ENCODE measurements at places on chromosomes 1 and 21.
A peak's percentile ranks its signal among the peaks of the same experiment; 100 is the strongest.

GRCh38 chr1:115457289-115457688 is 119.2 kb upstream of the NGF start:
- DNase-seq, result no peak

- no peak for DNase-seq
Observed at GRCh38 chr1:77958391-77958790, 20.5 kb downstream of the FUBP1 start.

- no peak for DNase-seq
Observed at GRCh38 chr1:2373551-2374251, 17.7 kb downstream of the MORN1 start.

DNA sequence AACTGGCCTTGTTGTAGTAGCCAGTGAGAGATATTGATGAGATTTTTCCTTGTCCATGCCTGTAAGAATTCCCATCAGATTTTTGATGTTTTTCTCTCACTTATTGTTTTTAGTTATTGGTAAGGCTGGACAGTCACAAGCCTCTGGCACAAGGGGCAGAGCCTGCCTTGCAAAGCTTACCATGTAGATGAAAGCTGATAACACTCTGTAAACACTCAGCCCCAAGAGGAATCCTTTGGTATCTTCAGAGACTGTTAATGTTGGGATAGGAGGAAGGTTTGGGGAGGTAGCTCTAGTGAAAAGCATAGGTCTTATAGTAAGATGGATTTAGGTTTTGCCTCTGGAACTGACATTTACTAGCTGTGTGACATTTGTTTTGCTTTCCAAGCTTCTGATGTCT is 37.7 kb downstream of the MARK1 start:
- DNase-seq, result no peak

DNA sequence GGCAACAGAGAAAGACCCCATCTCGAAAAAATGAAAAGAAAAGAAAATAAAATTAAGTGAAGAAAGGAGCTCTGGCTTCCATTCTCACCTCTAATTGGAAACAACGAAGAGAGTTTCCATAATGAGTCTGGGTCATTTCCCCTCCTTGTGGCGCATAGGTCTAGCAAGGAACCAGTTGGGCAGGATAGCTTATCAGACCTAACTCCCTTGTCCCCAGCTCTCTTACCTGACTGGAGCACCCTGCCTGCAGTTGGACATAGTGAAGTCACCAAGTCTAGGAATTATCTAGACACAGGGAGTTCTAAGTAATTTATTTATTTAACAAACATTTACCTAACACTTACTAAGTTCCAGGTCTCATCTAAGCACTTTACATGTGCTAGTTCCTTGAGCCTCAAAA is 63.0 kb upstream of the RAB4A start:
- no peak for DNase-seq

GRCh38 chr1:3837200-3837599 is 19.8 kb downstream of the CEP104 start:
- no peak for DNase-seq

DNA sequence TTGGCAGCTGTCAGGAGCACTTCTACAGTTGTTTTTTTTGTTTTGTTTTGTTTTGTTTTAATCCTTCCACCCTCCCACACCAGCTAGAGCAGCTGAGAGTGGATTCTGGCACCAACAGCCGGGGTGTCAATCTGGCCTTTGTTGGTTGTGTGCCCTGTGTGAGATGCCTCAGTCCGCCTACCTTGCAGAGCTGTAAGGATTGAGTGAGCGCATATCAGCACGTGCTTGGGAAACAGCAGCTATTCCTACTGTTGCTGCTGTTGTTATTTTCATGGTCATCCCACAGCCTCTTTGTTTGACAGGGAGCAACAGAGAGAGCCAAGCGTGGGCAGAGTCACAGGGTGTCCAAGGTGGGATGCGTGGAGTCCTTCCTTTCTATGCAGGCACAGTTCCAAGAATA is 50.4 kb downstream of the PGBD5 start:
- DNase-seq, result no peak

- DNase-seq, result peak; percentile 63
Observed at GRCh38 chr1:157117527-157118057, 18.0 kb upstream of the ETV3L start.

DNA sequence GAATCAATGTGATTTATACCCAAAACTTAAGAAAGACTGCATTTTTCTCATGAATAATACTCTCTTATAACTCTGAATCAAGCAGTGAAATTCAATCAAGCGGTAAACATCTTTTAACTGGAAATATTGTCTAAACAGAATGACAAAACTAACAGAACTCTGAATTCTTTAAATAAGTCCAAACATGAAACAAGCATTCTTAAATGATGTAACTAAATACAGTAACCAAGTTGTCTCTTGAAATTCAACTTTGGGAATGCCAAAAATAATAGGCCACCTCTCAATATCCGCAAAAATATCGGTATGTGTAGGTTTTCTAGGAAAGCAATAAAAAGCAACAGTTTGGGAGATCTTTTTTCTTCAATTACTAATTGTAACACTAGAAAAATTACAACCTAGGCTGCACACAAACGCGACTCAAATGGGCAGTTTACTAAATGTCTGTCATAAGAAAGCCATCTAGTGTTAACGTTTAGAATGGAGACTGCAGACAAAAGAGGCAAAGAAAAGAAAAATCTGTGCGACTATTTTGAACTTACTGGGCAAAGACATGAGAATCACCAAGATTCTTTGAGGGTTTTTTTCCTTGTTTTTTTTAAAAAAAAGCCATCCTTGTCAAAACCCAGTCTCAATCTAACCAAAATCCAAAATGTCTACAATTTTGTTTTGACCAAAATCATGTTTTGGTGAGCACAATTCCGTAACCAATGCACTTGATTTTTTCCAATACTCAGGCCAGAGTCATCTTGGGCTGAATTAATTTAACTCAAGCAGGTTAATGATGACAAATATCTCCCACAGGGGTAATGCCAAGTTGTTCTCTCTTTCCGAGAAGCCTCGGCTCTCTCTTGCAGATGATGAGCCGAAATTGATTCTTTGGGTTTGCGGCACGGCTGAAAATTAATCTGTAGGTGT is 1.3 kb downstream of the SIPA1L2 start:
- DNase-seq, result no peak

GRCh38 chr1:204896787-204897469 is 26.3 kb downstream of the NFASC start:
- no peak for DNase-seq

DNA sequence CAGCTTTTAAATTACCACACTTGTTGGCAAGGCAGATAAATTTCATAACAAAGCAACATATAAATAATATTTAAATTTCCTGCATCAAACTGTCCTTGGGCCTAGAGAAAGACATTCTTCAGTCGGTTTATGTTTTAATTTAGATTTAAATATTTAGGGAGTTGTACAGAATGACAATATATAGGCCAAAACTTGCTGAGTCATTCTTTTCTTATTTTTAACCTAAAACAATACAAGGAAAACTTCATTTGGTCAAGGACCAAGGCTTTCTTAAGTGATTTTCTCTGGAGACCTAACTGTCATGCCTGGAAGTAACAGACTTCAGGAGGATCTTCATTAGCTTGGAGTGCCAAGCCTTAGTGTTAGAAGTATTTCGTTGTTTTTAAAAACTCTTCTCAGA is 5.6 kb downstream of the MAP10 start:
- DNase-seq, result no peak

DNA sequence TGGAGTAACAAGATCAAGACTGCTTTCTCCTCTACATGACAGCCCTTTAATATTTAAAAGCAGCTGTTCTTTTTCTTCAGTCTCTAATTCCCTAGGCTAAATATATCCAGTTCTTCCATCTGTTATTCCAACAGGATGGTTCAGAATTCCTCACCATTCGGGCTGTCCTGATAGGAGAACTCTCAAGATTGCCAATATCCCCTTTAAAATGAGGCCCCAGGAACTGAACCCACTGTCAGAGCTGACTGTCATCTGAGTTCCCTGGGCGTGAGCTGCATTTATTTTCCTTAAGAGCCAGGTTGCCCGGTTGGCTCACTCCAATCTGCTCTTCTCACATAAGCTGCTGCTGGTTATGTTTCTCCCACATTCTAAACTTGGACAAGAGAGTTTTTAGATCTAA is 177.6 kb downstream of the MIS18A start:
- no peak for DNase-seq

GRCh38 chr1:8873506-8874229 is 4.8 kb downstream of the ENO1 start:
- DNase-seq, result no peak

GRCh38 chr21:33883118-33883517 is 32.5 kb downstream of the ATP5PO start:
- no peak for DNase-seq

DNA sequence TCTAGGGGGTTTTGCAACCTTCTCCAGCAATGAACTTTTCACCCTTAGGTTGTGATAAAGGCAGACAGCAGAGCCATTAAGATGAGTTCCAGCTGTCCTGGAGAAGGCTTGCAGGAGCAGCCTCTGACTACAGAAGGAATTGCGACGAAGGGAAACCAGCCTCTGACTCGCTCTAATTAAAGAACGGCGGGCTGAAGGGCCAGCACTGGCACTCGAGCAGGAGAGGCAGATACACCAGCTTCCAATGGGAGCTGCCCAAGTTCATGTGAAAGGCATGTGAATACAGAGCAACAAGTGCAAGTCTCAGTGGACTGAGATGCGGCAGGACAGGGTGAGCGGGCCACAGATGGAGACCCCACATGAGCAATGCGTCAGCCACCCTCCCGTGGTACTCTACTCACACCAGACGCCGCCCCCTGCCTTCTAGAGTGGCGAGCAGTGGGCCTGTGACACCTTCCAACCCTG is 15.7 kb downstream of the RCC2 start:
- DNase-seq, result no peak

- no peak for DNase-seq
Observed at GRCh38 chr1:231144416-231145193, 17.3 kb upstream of the TRIM67 start.

DNA sequence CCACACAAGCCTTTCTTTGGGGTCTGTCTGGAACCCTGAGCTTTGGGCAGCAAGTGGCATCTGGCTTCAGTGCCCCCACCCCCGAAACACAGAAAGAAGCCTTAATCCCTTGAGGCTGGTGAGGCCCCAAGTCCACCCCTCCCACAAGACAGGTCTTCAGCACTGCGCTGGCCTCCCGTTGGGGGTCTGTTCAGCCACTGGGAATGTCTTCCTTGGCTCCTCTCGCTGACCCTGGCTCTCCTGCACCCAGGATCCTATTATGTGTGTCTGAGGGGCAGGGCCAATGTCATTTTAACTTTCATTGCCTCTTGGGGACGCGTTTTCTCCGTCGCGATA is 26.9 kb downstream of the ATP8B2 start:
- no peak for DNase-seq

DNA sequence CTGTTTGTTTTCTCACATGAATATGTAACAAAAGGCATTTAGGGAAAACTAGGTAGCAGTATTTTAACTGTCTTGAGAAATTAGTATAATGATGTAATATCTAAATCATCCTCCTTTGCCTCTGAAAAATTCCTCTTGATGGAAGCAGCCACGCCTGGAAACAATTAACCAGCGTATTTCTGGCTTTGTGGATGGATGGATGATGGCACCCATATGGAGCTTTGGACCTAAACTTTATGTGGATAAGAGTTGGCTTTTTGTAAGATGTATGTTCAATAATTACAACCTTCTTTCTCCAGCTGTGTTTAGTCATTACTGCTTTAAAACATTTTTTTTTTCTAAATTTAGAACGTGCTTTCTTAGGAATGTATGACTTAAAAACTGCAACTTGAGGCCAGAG is 12.7 kb downstream of the CDCA8 start:
- no peak for DNase-seq

- no peak for DNase-seq
Observed at GRCh38 chr1:243501002-243501401, 245.2 kb downstream of the SDCCAG8 start.

DNA sequence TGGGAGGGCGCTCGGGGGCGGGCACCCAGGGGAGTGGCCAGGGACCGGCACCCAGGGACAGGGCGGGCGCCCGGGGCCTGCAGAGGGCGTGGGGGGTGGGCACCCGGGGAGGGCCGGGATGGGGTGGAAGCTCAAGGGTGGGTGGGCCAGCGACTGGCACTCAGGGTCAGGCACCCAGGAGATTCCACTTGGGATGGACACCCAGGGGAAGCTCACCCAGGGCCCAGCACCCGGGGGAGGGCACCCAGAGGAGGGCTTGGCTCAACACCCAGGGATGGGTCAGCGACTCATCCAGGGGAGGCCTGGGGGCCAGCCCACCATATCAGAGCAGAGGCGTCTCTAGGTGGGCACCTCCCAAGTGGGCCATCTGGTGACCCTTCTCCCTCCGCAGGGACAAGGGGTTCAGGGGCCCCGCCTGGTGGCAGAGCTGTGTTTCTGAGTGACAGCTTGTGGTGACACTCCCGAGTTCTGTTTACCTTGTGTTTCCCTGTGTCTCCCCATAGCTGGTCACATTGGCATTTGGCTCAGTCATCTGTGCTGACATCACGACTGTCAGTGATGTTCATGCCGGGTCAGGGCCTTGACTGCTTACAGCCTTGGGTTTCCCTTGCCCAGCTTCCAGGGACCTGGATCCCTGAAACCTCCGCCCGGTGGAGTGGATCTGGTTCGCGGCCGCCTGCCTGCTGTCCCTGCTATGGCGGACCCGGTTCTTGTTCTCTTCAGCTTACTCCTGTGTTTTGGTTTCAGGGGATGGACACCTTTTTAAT is 749 bp downstream of the IBA57 start:
- no peak for DNase-seq

- no peak for DNase-seq
Observed at GRCh38 chr1:220992705-220993052, 113.4 kb downstream of the HLX start.

DNA sequence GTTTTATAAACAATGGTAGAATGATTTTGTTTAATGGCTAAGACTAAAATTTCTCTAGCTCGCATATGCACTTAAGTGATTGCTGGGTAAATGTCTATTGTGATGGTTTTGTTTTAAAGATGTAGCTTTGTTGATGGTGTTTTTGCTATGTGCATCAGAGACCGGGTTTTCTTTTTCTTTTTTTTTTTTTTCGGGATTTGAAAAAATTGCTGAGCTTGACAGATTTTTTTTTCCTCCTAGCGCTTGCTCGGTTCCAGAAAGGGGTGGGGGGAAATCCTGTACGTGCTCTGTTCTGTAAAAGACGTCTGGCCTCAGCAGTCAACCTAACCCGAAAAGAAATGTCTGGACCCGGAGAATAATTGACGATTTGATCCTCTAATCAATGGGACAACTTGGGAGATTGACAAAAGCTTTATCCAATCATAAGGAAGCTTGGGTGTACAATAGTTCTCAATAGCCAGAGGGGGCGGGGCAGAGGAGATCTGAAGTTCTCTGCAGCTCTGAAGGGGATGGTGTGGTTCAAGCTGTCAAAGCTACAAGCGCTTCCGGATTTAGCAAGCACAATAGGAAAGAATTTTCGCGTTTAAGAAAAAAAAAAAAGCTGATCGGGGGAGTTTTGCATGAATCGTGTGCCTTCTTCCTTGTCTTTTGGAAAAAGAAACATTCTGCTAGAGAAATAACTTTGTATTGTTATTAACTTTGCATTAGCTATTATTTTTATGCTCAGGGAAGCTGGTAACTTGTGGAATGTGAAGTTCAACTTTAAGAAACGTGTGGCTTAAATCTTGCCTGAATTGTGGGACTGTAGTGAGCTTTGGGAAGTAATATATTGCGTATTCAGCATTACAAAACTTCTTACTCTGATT is 4.5 kb upstream of the NFIA start:
- peak; percentile 34 for DNase-seq
